ENCODE measurements at places on chromosomes 2 and 18. TPM values are rescaled to one million over a fixed set of nuclear protein-coding genes. Genes with fewer than 3 reads are reported as not detected.

Gene SATB2
- polyA plus RNA-seq, result not detected

Gene LYG2
- polyA plus RNA-seq, result not detected

Gene MYCN
- polyA plus RNA-seq, result not detected

Gene CTAGE1
- polyA plus RNA-seq, result not detected

Gene IL36A
- polyA plus RNA-seq, result not detected

Gene ALLC
- not detected for polyA plus RNA-seq

Gene GBX2
- polyA plus RNA-seq, result not detected

Gene CARF
- polyA plus RNA-seq, result 1.5 TPM

Measured in immature natural killer cell (primary cell).